Activated CD4-positive, alpha-beta T cell treated with anti-CD3 and anti-CD28 coated beads, Interleukin-2, amount 50 U/mL, for 4 hours (primary cell): ENCODE measurements at places on chromosomes 1 and 21.

DNA sequence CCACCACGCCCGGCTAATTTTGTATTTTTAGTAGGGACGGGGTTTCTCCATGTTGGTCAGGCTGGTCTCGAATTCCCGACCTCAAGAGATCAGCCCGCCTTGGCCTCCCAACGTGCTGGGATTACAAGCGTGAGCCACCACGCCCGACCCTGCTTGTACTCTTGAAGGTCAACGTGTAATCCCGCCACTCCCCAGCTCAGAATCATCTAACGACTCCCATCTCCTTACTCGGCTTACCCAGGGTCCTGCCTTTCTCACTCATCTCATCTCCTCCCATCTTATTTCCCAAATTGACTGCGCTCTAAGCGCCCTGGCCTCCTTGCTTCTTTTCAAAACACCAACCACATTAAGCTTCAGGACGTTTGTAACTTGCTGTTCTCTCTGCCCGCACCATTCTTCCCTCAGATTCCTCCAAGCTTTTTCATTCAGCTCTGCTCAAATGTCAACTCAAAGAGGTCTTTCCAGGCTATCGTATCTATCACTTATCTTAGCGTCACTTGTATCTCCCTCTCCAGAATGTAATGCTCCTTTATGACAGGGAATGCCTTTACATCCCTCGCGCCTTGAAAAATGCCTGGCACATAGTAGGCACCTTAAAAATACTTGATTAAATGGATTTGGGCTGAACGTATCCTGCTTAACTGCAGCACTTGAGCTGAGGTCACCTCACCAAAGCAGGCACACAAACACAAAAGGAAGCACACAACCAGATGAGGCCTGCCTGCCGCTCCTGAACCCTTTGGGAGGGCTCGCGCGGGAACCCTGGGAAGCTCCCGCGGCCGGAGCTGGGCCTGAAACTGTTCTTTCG lies 1.4 kb upstream of the USP1 start:
- no peak for DNase-seq

DNA sequence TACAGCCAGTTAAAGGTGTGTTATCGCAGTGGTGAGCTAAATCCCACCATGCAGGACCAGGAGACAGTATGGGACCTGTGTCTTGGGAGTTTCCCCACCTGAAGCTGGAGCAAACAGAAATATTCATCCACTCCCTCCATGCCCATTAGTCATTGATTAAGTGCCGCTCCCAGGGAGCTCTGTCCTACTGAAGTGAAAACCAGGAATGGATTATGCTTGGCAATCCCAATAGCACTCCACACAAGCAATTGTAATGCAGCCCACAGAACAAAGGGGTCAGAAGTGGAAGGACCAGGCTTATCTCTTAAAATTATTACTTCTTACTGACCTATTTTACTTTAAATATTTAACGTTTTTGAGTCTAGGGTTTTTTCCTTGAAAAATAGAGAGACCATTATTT lies 1005.4 kb downstream of the ADGRL2 start:
- DNase-seq, result no peak

- DNase-seq, result no peak
Observed at GRCh38 chr1:193542690-193543089, 356.3 kb upstream of the B3GALT2 start.

DNA sequence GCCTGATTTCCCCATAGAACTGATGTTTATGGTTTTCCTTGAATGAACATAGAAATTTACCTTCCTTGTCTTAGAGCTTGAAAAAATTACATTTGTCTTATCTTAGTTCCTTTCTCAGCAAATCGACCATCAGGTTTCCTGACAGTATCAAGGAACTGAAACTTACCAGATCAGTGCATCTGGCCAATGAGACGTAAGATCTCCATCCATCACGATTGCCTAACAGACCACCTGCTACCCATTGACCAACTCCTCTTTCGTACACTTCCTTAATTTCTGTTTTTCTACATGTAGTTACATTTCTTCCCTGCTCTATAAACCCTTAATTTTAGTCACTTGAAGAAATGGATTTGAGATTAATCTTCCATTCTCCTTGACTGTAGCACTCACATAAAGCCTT lies 57.4 kb upstream of the TMPRSS15 start:
- no peak for DNase-seq

DNA sequence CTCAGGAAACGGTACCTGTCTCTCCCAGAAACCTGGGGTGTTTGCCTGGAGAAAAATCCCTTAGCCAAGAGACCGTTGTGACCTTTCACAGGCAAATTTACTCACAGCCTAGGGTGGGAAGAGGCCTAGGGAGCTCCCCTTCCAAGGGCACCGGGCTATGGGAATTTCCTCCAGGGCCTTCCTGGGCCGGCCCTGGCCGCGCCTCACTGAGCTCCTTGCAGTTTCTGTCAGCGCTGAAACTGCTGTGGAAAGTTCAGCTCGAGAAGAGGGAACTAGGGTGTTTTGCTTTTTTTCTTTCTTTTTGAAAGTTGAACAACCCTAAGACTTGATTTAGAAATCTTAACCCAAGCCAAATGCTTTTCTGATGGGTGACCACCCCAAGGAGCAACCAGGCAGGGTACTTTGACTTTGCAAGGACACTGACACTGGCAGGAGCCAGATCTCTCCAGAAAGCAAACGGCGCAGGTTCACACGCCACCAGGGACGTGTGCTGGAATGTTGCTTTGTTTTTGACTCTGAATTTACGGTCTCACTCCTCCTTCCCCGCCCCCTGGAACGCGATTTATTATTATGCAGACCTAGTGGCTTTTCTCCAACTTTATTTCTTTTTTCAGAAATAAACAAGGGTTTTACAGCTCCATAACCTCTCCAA lies 229.6 kb upstream of the JUN start:
- DNase-seq, result no peak

DNA sequence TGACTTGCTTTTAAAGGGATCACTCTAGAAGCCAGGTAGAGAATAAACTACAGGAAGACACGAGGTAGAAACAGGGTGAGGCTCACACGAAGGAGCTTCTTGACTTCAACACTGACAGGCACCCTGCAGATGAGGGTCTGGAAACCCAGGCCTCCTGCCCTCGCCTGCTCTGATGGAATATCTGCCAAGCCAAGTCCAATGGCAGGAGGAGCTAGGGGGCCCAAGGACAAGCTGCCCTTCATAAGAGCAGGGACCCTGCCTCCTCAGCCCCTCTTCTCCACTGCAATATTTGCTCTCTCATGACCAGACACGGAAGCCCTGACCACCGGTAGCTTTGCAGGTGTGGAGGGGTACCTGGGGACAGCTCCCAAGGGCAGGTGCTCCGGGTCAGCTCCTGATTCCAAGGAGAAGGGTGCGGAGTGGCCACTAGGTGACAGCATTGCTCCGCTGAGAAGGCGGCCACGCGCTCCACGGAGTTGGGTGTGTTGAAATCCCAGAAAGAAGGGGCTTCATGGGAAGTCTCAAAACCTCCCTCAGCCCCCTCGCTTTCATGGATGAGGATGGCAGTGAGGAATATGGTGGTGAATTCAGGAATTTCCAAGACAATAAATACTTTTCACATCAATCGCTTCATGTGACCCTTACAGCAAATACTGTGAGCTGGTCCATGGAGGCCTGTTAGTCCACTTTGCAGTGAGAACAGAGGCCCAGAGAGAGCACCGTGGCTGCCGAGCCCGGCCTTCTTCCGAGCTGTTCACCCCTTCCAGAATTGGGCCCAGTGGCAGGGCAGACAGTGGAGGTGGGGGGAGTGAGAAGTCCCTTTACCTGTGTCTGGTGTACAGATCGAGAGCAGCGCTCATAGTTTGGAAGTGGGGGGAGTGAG lies 33.2 kb upstream of the PAX7 start:
- peak; percentile 56 for DNase-seq

GRCh38 chr1:59159557-59160203 lies 137.2 kb upstream of the FGGY start:
- DNase-seq, result no peak

- DNase-seq, result no peak
Observed at GRCh38 chr1:12518931-12519692, 98.9 kb downstream of the DHRS3 start.

DNA sequence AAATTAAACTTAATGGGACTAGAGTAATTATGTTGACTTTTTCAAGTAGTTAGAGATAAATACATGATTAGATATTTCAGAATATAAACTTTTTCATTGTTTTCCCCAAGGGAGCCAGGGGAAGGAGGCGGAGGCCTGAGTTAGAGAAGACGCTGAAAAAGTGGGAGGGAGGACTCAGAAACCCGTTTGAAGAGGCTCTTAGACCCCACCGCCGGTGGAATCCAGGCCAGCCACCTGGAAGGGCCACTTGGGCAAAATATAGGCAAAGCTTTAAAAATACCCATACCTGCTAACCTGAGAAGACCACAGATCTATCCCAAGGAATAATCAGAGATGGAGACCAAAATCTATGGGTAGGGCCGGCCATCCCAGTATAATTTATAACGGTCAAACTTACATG lies 242.6 kb downstream of the PTPRU start:
- DNase-seq, result no peak

DNA sequence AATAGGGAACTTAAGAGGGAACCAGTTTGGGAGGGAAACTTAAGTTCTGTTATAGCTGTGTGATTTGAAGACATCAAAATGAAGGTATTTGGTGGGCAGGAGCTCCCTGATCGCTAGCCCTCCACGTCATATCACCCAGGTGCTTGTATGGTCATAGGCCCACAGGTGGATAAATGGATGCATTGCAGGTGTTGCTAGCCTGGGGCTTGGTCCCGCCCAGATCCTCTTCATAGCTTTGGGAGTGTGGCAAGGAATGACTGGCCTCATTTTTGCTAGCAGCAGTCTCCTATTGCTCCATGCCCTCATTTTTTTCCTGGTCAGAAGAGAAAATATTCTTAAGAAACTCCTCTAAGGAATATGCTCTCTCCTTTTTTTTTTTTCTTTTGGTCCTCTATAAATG lies 11.3 kb downstream of the GNPAT start:
- no peak for DNase-seq

- DNase-seq, result no peak
Observed at GRCh38 chr1:5850503-5850902, 141.7 kb downstream of the NPHP4 start.

DNA sequence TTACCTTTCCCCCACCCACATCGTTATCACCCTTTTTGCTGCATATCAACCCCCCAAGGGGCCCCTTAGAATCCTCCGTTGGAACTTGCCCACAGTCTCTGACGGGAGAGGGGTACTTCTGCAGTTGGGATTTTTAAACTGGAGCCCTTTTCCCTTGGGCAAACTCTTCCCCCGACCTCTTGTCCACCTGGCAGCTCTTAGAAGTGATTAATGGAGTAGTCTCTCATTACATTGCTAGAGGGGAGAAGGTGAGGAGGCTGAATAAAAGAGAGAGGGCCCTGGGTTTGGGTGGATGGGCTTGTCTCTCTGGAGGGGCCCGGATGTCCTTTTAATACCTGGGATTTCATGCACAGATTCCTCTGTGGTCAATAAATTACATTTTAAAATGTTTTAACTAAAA lies 27.2 kb upstream of the TSPAN2 start:
- no peak for DNase-seq

DNA sequence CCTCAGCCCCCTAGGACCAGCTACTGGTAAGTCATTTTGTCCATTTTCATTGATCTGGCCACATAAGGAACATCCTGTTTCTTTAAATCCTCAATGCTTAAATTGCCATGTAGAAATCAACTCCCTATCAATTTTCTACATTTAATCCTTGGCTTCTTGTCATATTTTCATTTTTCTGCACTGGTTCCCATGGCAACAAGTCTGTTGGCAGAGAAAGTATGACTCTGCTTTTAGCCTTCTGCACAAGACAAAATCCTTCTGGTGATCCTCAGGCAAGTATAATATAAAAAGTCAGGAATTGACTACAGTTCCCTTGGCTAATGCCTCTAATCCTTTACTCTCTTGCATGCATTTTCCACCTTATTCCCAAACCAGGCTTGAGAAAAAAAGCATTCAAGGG lies 65.0 kb downstream of the LRRC40 start:
- no peak for DNase-seq
